ENCODE measurements at places on chromosomes 2 and 18. TPM values are rescaled to one million over a fixed set of nuclear protein-coding genes. Genes with fewer than 3 reads are reported as not detected.

MERTK gene
- 0.33 TPM for polyA plus RNA-seq

MAP2 gene
- 3.4 TPM for polyA plus RNA-seq

CRYBA2 gene
- not detected for polyA plus RNA-seq

GKN1 gene
- not detected for polyA plus RNA-seq

KCNIP3 gene
- polyA plus RNA-seq: not detected

POTEI gene
- polyA plus RNA-seq: not detected

ANKRD62 gene
- not detected for polyA plus RNA-seq

SH3RF3 gene
- not detected for polyA plus RNA-seq

CYP1B1 gene
- 0.20 TPM for polyA plus RNA-seq

TEX44 gene
- polyA plus RNA-seq: not detected

CASP10 gene
- 14.9 TPM for polyA plus RNA-seq

CCDC141 gene
- polyA plus RNA-seq: 15.4 TPM

CHRNA1 gene
- polyA plus RNA-seq: 0.40 TPM

ALMS1 gene
- polyA plus RNA-seq: 2.3 TPM

SULT1C4 gene
- not detected for polyA plus RNA-seq

CXCR2 gene
- polyA plus RNA-seq: 0.40 TPM

CNOT9 gene
- polyA plus RNA-seq: 16.7 TPM

DSG1 gene
- not detected for polyA plus RNA-seq

NGEF gene
- polyA plus RNA-seq: not detected

ABHD1 gene
- polyA plus RNA-seq: 0.35 TPM

INO80C gene
- polyA plus RNA-seq: 28.2 TPM

AMER3 gene
- not detected for polyA plus RNA-seq

CAVIN2 gene
- polyA plus RNA-seq: 4.8 TPM

SP140L gene
- 38.9 TPM for polyA plus RNA-seq

CCDC68 gene
- not detected for polyA plus RNA-seq

SLC25A12 gene
- polyA plus RNA-seq: 14.0 TPM

EPB41L3 gene
- 0.39 TPM for polyA plus RNA-seq

DNAH7 gene
- 0.11 TPM for polyA plus RNA-seq

GRP gene
- polyA plus RNA-seq: not detected

C2orf78 gene
- not detected for polyA plus RNA-seq

NT5DC4 gene
- polyA plus RNA-seq: not detected

NT5C1B gene
- polyA plus RNA-seq: 0.55 TPM

COBLL1 gene
- polyA plus RNA-seq: 114 TPM

IL1B gene
- polyA plus RNA-seq: not detected

DNER gene
- polyA plus RNA-seq: not detected

DNAJC5G gene
- not detected for polyA plus RNA-seq

SPIRE1 gene
- 0.05 TPM for polyA plus RNA-seq

INHA gene
- not detected for polyA plus RNA-seq

Measured in IgD-negative memory B cell (primary cell).